ENCODE measurements at places on chromosomes 12 and 14.

DNA sequence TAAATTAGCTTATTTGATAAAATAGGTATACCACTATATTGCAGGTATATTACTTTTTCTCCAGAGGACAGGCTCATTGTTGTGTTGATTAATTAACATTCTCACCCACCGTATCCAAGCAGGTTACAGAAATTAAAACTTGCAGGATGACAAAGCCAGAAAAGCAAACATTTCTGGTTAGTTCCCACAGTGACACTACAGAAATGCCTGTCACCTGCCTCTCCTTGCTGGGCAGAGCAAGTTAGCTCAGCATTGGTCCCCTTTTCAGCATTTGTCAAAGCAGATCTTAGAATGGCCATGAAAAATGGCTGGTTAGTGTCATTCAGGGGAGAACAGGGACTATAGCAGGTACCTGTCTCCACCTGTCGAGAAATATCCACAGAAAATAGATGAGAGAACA, 38.8 kb downstream of the RMST start:
- DNase-seq: no peak

- DNase-seq: peak; percentile 56
Measured at GRCh38 chr12:122491991-122492390, 8.7 kb downstream of the ZCCHC8 start.

GRCh38 chr12:49832836-49833421, 4.7 kb upstream of the NCKAP5L start:
- DNase-seq: peak; percentile 70

DNA sequence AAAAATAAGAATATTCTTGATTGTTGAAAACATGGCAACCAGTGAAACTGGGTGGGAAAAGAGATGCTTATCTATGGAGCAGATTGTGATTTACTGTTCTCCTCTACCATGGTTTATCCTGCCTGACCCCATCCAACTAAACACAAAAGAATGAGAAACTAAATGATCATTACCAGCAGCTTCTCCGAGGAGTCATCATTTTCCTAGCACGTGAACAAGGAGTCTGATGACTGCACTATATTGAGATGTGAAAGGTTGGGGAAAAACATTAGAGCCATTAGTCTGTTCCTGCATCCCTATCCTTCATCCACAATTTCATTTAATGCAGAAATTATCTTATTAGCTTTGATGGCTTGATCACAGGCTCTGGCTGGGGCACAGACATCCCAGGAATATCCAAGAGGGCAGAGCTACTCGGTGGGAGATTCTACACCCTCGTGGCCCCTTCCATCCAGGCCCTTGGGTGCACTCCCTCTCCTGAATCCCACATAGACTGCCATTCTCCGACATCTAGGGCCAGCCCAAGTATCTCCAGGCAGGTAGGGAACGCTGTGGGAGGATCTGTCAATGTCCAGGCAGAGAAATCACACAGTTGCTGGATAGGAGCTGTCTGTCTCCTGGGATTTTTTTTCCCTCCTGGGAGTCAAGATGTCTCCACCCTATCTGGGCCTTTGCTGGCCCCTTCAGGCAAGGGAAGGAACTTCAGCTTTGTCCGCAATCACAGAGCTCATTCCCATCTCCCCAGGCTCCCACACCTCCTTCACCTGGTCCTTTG, 43.3 kb upstream of the DHRS4 start:
- DNase-seq: peak; percentile 63

GRCh38 chr12:60689137-60689536, 1093.3 kb downstream of the SLC16A7 start:
- DNase-seq: no peak

- DNase-seq: peak; percentile 18
Measured at GRCh38 chr12:104910196-104910840, 47.8 kb downstream of the SLC41A2 start.

GRCh38 chr12:107243341-107243740, 150.0 kb upstream of the CRY1 start:
- no peak for DNase-seq

GRCh38 chr12:127294651-127295210, 972.2 kb upstream of the TMEM132C start:
- peak; percentile 13 for DNase-seq

DNA sequence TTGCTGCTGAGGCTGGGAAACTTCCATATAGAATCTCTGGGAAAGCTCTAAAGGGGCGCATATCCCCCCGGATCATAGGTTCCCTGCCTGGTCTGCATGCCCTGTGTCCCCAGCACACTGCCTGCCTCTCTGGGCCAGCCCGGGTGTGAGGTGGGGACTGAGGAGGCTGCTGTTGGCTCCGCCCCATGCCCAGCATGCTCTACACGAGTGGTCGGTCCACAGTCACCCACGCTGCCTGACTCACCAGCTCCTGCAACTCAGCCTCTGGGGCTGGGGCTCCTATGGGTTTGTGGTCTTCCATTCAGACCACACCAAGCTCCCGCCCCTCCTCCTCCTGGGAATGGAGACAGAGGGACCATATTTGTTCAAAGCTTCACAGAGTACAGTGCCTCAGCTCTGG, 88.5 kb upstream of the ANO2 start:
- DNase-seq: no peak

DNA sequence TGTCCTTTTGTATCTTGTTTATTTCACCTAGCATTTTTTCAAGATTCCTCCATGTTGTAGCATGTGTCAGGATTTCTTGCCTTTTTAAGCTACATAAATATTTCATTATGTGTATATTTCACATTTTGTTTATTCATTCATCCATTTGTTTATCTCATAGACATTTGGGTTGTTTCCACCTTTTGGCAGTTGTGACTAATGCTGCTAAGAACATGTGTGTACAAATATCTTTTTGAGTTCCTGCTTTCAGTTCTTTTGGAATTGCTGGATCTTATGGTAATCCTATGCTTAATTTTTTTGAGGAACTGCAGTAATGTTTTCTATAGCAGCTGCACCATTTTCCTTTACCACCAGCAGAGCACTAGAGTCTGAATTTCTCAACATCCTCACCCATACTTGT, 62.4 kb downstream of the SCN8A start:
- DNase-seq: no peak

- DNase-seq: no peak
Measured at GRCh38 chr14:28608443-28608842, 158.1 kb upstream of the FOXG1 start.

GRCh38 chr14:104135904-104136471, 2.4 kb upstream of the KIF26A start:
- no peak for DNase-seq

- DNase-seq: peak; percentile 59
Measured at GRCh38 chr14:77593501-77593961, 22.9 kb downstream of the SPTLC2 start.

- DNase-seq: no peak
Measured at GRCh38 chr12:86186449-86186848, 69.7 kb downstream of the MGAT4C start.

GRCh38 chr12:57751432-57751787, 700 bp downstream of the CDK4 start:
- no peak for DNase-seq

- DNase-seq: peak; percentile 29
Measured at GRCh38 chr12:130335517-130336392, 1.9 kb upstream of the PIWIL1 start.

DNA sequence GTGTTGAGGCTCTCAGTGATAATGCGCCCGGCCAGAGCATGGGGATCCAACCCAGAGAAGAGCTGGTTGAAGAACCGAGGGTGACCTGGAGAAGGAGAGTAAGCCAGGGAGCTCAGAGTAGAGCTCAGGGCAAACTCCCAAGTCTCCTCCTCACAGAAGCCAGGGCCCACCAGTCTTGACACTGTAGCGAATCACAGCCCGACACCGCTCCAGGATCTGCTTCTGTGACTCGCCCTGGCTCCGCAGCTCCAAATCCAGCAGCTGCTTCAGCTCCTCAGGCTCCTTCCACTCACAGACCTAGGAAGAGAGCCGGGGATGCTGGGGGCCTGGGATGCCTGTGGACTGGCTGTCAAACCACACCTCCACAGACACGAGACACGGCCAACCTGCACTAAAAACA, 8.2 kb upstream of the ZNF740 start:
- peak; percentile 66 for DNase-seq

DNA sequence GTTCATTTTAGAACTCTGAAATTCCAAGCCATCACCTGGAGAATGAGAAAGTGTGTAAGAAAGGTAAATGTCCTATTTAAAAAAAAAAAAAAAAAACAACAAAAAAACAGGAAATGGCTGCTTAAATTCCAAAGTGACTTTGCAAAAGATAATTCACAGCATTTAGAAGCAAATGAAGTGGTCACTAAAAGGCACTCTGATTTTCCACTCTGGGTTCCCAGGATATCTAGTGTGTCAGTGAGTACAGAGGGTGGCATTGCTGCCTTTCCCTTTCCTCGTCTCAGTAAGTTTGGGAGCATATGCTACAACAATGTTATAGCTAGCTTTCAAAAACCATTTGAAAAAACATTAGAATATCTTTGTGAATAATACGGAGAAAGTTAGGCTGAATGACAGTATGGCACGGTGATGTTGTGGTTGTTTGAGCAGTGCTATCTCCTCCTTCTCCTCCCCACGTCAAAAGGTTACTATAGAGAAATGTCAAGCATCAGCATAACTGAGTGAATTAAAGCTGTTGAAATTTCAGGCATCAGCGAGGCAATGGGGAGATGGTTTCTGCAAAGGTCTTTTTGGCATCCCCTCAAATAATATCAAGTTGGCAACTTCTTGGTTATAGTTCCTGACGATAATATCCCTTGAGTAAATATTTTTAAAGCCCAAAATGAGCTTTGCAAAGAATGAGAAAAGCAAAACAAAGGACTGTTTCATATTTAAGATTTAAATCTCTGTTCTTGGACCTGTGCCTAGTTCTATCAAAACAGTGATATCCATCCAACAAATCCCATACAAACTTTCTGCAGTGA, 164.5 kb upstream of the E2F7 start:
- no peak for DNase-seq

- DNase-seq: peak; percentile 60
Measured at GRCh38 chr12:113174461-113175384, 10.6 kb downstream of the DDX54 start.

GRCh38 chr12:3380200-3381043, 110.6 kb upstream of the PRMT8 start:
- no peak for DNase-seq

DNA sequence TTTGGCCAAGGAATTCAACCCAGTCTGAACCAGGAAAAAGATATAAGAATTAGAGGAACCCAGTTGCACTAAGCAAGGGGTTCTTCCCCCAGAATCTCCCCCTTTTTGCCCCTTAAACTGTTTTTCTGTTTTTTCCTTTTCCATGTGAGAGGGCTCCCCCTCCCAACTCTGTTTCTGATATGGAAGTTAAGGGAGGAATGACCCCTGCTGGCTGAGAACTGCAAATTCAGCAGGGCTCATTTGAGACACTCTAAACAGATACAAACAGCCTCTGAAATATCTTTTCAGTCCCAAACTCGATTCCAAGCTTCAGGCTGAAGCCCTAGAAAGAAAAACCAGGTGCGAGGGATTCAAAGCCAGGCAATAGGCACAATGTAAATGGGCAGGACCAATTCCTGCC, 132.7 kb downstream of the SLC41A2 start:
- DNase-seq: peak; percentile 27

GRCh38 chr12:129231491-129231890, 378.2 kb downstream of the GLT1D1 start:
- no peak for DNase-seq

DNA sequence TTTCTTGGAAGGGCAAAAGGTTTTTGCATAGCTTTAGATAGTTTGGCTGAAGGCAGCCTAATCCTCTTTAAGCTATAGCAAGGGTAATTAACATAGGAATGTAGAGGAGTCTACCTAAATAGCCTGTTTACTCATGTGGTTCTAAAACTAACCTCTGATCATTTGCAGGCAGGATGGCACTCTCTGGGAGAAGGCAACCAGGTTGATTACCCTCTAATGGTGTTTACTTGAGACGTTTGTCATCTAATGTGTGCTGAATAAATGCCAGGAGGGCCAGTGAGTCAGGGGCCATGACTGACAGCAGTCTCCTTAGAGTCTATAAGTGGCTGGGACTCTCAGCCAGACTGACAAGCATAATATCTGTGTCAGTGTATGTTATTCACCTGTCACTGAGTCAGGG, 286.4 kb downstream of the PCNX1 start:
- no peak for DNase-seq

DNA sequence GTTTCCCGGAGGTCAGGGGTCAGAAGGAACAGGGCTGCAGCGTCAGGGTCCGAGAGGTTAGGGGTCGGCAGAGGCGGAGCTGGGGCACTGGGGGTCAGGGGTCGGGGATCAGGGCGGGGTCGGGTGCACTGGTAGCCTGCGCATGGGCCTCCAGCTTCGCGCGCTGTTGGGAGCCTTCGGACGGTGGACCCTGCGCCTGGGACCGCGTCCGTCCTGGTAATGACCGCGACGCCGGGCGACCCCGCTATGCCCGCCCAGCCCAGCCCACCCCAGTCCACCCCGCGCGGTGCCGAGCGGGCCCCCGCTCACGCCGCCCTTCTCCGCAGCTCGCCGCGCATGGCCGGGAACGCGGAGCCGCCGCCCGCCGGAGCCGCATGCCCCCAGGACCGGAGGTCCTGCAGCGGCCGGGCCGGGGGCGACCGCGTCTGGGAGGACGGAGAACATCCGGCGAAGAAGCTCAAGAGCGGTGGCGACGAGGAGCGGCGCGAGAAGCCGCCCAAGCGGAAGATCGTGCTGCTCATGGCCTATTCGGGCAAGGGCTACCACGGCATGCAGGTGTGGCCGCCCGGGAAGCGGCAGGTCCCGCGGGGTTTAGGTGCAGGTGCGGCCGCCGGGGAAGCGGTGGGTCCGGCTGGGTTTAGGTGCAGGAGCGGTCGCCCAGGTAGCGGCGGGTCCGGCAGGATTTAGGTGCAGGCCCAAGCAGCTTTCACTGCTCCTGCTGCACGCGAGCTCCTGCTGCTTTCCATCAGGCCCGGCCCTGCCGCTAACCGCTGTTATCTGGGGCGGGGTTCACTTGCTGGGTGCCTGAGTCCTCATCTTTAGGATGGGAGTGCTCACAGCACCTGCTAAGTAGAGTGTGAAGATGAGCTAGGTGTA, 743 bp downstream of the PUS1 start:
- peak; percentile 33 for DNase-seq

DNA sequence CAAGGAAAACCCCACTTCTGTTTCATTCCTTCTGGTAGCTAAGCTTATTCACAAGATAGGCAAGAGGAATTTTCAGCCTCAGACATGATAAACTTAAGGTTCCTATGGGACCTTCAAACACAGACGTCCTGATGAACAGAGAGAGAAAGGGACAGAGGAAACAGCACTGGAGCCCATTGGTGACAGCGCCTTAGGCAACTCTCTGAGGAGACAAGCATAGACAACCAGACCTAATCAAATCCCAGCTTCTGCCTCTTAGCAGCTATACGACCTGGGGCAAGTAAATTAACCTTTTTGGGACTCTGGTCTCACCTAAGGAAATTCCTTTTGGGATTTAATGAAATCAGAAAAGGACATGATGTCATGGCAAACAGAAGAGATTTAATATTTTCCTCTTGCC, 33.3 kb downstream of the TMCC3 start:
- no peak for DNase-seq

DNA sequence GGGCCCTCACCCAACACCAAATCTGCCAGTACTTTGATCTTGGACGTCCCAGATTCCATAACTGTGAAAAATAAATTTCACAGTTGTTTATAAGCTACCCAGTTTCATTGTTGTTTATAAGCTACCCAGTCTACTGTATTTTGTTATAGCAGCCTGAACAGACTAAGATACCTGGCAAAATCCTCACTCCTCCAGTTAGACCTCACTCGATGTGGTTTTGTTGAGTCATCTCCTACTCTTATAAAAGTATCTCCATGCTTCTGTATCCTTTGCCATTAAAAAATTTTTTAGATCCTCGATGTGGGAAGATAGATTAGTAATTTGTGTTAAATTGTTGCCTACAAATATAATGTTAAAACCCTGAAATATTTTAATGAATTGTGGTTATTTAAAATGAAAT, 16.0 kb downstream of the TXNDC16 start:
- DNase-seq: no peak

Measured in EL (cell line).